ENCODE measurements at places on chromosomes 3 and 15. TPM values are rescaled to one million over a fixed set of nuclear protein-coding genes. Genes with fewer than 3 reads are reported as not detected.

Gene ATP8B4
- not detected for total RNA-seq

Gene ZPLD1
- 0.22 TPM for total RNA-seq

Gene BSN
- total RNA-seq, result 0.10 TPM

Gene PYGO1
- total RNA-seq, result 5.1 TPM

Gene UBA5
- total RNA-seq, result 50.0 TPM

Gene C3orf20
- total RNA-seq, result not detected

Gene LCTL
- total RNA-seq, result not detected

Gene ZDHHC19
- not detected for total RNA-seq

Gene SATB1
- total RNA-seq, result 0.23 TPM

Gene ZNF662
- total RNA-seq, result not detected

Gene MYLK
- total RNA-seq, result 1.3 TPM

Gene DZIP3
- 10.1 TPM for total RNA-seq

Gene CXCR6
- total RNA-seq, result not detected

Gene MITF
- 16.1 TPM for total RNA-seq

Gene SI
- not detected for total RNA-seq

Gene GOLGA8T
- 0.61 TPM for total RNA-seq

Gene EEFSEC
- total RNA-seq, result 14.6 TPM

Gene PLD1
- total RNA-seq, result 14.8 TPM
